Inflammatory macrophage (primary cell): ENCODE measurements at places on chromosomes 3 and 15.

- no peak for DNase-seq
Measured at GRCh38 chr3:19886404-19886803, 47.6 kb downstream of the EFHB start.

DNA sequence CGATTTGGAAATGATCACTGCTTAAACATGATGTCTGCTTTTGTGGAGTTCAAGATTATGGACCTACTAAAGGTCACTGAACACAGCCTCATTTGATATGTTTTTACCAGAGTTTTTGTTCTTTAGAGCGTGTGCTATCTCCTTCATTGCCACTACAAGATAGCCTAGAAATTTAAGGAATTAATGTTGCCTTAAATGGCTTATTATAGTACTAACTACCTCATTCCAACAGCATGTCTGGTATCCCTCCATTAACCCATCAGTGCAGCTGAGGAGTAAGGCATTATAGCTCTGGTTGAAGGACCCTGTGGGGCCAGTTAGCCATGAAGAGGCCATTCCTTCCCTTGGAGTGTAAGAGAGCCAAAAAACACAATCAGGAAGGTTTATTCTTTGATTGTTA lies 2.3 kb upstream of the FAM43A start:
- DNase-seq = no peak

DNA sequence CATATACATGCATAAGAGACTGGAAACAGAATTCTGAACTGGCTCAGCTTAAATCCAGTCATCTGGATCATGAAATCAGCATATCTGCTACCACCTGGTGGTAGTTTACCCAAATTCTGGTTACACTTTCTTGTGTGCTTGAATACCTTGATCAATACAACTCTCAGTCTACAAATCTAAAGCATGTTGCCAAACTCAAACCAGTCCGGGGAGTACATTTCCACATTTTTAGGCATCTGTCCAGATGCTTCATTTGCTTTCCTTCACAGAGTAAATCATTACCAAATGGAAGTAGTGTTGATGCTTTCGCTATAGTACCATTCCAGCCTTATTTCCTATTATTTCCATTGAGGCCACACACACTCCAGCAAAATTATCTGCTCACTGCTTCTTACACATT lies 126.4 kb downstream of the P2RY1 start:
- DNase-seq = peak; percentile 25

- DNase-seq = no peak
Measured at GRCh38 chr3:192655628-192656027, 71.7 kb downstream of the FGF12 start.

DNA sequence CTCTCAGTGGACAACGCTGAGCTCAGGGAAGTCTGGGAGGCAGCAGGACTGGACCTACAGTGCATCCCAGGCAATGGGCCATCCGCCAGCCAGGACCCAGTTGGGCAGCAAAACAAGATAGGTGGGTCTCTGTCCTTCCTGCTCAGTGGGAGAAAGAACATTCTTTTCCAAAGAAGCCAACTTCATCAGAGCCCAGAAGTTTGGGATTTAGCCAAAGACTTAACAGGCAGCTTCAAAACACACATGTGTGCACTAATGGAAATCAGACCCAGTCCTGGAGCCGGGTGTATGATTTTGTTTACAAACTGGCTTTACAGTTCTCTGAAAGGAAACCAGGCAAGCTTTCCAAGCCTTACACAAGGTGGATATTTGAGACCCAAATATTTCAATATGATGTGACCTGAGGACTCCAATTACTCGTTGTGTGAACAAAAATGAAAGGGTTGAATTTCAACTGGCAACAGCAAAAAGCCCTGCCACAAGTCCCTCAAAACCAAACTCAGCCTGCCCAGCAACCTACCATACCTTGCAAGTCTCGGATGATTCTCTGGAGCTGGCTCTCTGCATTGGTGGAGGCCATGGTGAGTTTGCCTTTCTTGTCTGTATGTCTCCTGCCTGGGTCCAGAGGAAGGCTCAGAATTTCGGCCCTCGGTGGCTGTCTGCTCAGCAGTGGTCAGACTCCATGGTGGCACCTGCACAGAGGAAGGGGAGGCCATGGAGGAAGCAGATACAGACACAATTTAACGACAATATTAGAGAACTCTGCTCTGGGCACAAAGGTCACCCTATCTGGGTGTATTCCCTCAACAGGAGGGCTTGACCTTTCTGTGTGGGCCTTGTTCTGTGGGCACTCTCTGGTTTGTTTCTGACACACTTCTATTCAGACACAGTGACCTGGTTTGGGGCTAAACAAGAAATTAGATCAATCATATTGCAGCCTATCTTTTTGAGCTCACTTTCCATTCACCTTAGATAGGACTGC lies 11.0 kb downstream of the FYCO1 start:
- no peak for DNase-seq

DNA sequence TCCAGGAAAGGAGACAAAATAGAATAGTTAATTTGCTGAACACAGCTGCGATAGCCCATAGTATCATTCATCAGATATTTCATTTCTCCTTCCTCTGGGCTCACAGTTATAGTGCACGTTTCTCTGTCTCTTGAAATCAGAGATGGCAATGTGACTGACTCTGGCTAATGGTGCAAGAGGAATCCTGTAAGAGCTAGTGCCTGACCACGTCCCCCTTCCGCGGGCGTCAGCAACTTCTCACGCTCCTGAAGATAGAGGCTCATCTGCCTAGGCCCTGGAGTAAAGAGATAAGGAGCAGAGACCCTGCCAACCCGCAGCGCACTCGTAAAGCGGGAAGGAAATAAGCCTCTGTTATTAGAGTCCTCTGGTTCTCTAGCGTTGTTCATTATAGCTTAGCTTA lies 391.8 kb downstream of the VPS13C start:
- no peak for DNase-seq

DNA sequence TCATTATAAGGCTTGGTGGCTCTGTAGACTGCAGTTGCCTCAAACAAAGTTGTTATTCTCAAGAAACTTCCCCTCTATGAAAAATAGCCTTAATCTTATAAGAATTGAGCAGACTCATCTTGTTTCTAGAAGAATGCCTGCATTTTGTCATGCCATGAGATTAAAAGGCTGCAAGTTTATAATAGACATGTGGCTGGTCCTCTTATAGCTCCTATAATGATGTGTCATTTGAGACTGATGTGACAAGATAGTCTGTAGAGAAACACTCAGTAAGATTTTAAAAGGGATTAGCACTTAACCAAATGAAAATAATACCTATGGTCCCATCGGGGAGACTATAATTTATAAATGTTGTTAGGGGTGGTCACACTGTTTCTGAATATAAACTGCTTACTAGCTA lies 312.5 kb downstream of the OXSM start:
- DNase-seq = no peak

GRCh38 chr15:36251450-36251849 lies 328.0 kb upstream of the CDIN1 start:
- no peak for DNase-seq

- no peak for DNase-seq
Measured at GRCh38 chr15:75022783-75023180, 608 bp upstream of the PPCDC start.

GRCh38 chr3:81502236-81502635 lies 259.2 kb downstream of the GBE1 start:
- peak; percentile 67 for DNase-seq

DNA sequence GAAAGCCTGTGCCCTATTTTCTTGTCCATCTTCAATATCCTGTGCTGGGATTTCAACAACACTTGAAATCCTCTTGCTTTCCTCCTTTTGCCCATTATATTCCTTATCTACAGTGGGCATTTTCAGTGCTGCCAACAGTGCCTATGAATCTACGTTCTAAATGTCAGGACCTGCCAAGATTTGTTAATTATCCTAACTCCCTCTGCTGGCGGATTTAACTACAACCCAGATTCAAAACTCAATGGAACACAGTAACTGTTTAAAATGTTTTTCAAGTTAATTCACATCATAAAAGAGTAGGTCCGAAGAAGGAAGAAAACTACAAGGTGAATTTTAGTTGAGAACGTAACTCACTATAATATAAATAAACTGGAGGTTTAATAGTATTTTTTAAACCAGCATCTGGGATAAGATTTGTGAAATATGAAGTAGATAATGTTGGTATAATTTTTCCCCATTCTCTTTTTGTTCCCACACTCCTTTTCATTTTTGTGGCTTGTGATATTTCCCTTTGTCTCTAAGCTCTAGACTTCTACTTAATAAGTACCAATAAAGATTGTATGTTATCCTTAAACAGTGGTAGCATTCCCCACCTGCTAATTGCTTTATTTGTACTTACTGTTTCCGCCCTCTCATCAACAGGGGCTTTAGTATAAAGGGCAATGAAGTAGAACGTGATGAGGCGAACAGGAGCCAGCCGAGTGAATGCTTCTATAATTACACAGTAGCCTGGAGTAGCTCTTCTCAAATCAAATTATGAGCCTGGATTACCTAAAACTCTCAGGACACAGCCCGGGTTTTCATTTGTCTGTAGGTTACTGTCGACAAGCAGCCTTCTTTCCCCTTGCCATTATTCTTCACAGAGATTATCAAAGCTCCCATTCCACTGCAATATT lies 302.5 kb upstream of the ATP11B start:
- no peak for DNase-seq

DNA sequence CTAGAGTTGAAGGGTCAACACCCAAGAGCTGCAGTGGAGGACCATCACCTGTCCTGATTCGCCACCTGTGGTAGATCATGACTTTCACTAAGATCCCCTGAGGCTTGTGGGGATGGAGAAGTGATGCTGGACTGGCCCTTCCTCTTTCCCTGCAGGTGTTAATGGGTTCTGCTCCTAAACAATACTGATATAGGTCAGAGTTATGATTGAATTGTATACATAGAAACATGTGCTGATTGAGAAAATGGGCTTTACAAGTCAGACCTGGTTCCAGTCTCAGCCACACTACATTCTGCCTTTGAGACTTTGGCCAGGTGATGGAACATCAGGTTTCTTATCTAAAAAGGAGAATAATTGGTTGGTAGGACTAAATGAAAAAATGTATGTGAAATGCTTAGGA lies 418.9 kb upstream of the TPRG1 start:
- DNase-seq = no peak

DNA sequence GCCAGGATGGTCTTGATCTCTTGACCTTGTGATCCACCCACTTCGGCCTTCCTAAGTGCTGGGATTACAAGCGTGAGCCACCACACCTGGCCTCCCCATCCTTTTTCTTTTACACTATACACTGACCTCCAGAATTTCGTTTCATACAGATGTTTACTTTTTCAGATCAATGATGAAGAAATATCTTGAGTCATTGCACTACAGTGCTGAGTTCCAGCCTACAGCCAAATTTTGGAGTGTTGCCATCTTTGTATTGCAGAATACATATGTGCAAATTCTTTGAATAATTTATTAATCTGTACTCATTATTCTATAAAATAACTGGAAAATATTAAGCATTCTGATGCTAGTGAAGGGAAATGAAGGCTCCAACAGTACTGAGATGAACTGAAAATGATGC lies 12.5 kb downstream of the ZPLD1 start:
- DNase-seq = no peak

DNA sequence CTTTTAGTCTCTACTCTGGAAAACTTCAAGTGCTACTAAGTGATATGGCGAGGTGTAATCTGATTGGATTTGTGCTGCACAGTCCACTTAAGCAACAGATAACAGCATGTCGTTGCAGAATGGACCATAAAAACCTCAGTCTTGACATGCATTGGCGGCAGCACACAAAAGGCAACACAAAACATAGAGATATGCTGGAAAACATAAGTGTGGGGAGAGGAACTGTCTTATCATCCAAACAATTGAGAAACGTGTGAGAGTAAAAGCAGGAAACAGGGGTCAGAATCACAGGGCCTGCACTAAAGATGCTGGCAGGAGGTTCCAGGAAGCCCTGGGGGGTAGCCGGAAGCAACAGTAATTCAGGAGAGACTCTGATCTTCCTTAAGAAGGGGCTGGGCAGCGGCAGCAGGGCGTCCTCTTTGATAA lies 82.1 kb downstream of the CGNL1 start:
- no peak for DNase-seq

- peak; percentile 68 for DNase-seq
Measured at GRCh38 chr15:81293728-81294515, 30.0 kb downstream of the STARD5 start.

DNA sequence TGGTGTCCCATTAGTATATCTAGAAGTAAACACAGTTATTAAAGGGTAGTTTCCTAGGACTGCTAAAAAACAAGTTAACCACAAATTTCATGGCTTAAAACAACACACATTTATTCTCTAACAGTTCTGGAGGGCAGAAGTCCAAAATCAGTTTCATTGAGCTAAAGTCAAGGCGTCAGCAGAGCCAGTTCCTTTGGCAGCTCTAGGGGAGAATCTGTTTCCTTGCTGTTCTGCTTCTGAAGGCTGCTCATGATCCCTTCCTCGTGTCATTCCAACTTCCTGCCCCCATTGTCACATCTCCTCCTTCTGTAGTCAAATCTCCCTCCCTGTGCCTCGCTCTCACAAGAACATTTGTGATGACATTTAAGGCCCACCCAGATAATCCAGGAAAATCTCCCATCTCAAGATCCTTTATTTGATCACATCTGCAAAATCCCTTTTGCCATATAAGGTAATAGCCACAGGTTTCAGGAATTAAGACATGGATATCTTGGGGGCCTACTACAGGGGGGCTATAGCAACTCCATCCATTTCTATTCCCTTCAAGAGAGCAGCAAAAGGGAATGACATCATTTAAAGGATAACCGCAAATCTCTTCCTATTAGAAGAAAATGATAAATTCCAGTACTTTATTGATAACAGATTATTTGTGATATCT lies 50.1 kb downstream of the GPR176 start:
- DNase-seq = no peak

DNA sequence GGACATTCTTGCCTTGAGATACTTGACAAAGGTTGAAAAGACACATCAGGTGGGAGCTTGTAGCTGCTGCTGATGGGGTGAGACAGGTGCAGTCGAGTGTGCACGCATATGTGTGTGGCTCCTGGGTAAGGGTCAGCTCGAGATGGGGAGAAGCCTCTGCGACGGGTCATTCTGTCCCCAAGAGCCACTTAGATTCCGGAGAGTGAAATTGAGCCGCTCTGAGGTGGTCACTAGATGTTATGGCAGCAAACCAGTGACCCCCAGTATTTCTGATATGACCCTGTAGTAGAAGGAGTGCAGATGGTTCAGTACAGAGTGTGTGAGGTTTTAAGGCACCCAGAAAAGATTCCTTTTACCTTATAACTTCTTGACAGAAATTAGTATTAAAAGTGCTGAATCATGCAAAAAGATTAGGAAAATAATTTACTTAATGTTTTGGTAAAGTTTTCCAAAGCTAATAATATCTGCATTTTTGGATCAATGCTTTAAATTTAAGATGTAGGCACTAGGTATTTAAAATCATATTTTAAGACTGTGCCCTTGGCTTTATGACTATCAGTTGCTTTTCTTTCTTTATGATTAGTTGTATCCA lies 241.9 kb upstream of the TOPAZ1 start:
- no peak for DNase-seq

GRCh38 chr3:189360291-189360690 lies 188.5 kb downstream of the TPRG1 start:
- no peak for DNase-seq
